ENCODE measurements at places on chromosomes 5 and 9. TPM values are rescaled to one million over a fixed set of nuclear protein-coding genes. Genes with fewer than 3 reads are reported as not detected.

DNA sequence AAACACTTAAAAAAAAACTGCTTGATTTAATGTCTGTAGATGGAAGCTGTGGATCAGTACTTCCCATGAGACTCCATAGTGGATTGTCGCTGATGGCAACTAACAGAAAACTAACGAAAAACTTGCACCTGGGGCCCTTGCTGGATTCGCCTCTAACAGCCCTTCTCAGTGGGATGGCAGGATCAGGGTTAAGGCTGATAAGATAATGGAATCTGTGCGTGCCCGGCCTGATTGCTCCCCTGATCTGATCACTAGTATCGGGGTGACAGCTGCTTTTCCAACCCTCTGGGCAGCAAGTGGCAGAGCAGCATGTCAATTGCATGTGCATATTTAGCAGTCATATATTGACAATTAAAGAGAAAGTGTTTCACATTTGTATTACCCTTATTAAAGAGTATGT is 185.8 kb upstream of the ELAVL2 start:
- no peak for DNase-seq

DNA sequence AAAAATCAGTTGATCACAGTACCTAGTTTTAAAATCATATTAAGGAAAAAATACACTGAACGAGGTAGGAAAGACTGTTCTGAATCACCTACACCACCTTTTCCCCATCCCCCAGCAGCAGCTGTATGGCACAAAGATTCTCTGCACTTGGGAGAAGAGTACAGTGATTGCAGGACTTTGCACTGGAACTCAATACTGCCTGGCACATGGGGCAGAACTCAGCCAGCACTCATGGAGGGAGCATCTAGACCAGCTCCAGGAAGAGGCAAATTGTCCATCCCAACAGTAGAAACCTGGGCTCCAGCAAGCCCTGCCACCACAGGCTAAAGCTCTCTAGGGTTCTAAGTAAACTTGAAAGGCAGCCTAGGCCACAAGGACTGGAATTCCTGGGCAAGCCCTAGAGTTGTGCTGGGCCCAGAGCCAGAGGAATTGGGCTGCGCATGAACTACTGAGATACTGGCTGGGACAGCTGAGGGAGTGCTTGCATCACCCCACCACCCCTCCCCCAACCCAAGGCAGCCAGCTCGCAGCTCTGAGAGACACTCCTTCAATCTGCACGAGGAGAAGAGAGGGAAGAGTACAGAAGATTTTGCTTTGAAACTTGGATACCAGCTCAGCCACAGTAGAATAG is 654.4 kb upstream of the CDH6 start:
- DNase-seq = no peak

DNA sequence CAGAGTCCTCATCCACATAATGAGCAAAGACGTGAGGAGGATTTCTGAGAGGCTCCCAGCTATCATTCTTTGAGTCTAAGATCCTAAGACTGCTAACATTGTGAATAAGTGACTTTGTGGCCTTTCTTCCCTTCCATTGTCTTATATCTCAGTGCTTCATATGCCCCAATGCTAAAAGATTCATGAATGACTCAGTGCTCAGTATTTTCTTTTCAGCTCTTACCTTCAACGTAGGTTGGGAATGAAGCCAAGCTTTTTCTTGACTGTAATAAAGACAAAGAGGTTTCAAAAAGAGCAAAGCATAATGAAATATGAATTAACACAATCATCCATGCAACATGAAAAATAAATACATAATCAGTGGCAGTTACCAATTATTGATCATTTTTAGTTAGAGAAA is 146.4 kb downstream of the ENTREP1 start:
- no peak for DNase-seq

DNA sequence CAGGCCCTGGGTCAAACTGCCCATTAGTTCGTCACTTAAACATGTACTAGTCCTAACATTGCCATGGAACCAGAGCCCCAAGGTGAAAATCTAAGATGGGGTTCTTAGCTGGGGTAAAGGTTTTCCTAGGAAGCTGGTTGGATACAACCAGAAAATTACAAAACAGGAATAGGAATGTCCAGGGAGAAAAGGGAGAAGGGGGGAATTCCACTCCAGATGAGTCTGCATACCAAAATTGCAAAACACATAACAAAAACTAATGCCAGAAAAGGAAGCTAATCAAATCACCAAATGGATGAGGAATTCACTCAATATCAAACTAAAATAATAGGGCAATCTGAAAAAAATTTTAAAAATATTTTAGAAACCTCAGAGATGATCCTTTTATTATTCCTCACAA is 396.2 kb downstream of the EFNA5 start:
- no peak for DNase-seq

- no peak for DNase-seq
These were observed 391.0 kb upstream of the IRX2 start for GRCh38 chr5:3142261-3143027.

DNA sequence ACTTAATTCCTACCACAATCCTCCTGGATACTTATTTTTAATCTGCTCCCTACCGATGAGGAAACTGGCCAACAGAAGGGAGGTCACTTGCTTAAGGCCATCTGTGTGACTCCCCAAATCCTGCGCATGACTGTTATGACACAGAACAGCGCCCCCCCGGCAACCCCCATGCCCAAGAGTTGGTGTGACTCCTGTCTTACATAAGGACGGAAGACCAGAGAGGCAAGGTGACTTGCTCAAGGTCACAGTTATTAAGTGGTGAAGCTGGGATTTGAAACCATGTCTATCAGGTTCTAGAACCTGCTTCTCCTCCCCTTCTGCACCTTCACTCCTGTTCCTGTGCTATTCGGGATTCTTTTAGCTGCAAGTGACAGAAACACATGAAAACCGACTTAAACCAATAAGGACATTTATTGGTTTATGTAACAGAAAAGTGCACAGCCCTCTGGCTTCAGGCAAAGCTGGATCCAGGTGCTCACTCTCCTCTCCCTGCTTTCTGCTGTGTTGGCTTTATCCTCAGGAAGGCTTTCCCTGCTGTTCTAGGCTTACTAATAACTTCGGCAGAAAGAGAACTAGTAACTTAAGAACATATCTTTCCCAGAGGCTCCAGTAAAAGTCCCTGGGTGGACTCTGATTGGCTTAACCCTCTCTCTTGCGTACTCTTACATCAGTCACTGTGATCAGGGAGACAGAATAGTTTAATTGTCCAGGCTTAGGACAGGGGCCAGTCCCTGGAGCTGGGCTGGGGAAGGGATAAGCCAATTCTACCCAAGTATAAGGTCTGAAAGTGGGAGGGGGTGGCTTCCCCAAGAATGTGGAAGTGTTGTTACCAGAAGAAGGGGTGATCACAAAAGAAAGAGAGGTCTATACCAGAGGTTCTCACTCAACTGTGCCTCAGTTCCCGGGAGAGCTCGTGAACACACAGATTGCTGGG is 43.7 kb downstream of the FGF18 start:
- no peak for DNase-seq

Gene FOXD1
- polyA plus RNA-seq = 0.04 TPM

Gene GPR151
- polyA plus RNA-seq = 0.04 TPM

Gene MVB12B
- 13.4 TPM for polyA plus RNA-seq

Gene ESM1
- 2.9 TPM for polyA plus RNA-seq
